ENCODE measurements at places on chromosomes 12 and 14.

DNA sequence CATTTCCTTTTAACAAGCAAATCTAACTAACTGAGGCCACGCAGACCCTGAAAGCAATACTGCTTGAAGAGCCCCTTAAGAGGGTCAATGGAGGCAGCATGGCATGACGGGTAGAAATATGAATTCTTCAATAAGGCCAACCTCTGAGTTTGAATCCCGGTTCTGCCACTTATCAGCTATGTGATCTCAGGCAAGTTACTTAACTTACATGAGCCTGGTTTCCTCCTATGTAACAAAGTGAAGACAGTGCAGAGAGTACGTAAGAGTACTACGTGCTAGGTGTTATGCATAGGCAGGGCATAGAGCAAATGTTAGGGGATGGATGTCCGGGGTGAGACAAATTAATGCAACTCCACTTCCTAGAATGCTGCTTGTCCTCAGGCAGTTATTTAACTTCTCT lies 4.7 kb downstream of the HOMEZ start:
- no peak for DNase-seq

GRCh38 chr14:70776197-70776596 lies 33.1 kb downstream of the MAP3K9 start:
- DNase-seq: no peak

- no peak for DNase-seq
These were observed 43.5 kb downstream of the C14orf132 start for GRCh38 chr14:96082420-96083300.

GRCh38 chr12:14310866-14311265 lies 54.6 kb upstream of the ATF7IP start:
- no peak for DNase-seq

GRCh38 chr14:55734731-55735130 lies 154.7 kb downstream of the KTN1 start:
- no peak for DNase-seq

- DNase-seq: no peak
These were observed 401.0 kb downstream of the BTG1 start for GRCh38 chr12:91744597-91744996.

All from ELR (cell line).